ENCODE measurements at places on chromosomes 2 and 18.

DNA sequence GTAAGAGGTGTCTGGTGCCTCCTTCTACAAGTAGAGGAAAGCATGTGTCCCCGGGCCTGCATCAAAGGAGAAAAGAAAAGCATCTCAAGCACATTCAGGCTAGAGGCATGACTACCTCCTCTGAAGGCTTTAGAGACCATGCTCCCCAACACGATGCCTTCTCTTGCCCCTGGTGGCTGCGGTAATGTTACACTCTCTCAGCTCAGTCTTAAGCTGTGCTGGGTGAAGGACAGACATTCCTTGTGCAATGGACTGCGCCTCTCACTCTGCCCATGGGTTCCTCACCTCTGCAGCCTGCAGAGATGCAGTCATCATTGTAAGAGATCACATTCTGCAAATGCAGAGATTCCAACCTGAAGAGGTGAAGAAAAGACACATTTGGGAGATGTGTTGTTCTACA, 148.2 kb upstream of the HNRNPA3 start:
- DNase-seq, result no peak

DNA sequence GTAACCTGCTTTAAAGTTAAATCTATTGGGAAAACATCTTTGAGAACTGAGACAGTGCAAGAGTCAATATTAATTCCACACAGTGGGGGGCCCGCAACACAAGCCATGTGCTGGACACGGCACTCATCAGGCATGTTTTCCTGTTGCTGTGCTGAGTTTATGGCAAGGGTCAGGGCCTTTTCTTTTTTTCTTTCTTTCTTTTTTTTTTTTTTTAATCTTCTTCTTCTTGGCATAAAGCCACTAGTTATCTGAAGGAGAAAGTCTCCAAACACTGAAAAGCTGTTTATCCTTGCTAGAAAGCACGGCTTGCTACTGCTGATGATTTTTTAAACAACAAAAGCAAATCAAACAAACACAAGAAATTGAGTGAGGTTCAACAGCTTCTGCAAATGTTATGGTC, 252.1 kb downstream of the ZNF521 start:
- DNase-seq, result no peak

GRCh38 chr2:176851200-176851888, 361.2 kb upstream of the HNRNPA3 start:
- no peak for DNase-seq

DNA sequence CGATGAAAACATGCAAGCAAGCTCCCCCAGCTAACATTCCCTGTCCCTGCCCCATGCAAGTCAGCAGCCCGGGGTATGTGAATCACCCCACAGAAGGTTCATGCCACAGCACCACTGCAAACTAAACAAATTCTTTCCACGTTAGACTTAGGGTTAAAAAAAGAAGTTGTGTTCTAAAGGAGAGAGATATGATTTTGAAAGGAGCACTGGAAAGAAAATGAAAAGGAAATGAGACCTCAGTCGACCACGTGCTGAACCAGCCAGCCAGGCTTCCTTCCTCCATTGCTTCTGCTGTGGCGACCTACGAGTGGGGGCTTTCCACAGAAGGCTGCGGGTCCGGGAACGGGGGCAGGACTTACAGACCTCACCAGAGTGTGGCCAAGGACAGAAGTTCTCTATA, 52.0 kb downstream of the ARL4C start:
- DNase-seq, result peak; percentile 78
